ENCODE measurements at places on chromosomes 5 and 9.

DNA sequence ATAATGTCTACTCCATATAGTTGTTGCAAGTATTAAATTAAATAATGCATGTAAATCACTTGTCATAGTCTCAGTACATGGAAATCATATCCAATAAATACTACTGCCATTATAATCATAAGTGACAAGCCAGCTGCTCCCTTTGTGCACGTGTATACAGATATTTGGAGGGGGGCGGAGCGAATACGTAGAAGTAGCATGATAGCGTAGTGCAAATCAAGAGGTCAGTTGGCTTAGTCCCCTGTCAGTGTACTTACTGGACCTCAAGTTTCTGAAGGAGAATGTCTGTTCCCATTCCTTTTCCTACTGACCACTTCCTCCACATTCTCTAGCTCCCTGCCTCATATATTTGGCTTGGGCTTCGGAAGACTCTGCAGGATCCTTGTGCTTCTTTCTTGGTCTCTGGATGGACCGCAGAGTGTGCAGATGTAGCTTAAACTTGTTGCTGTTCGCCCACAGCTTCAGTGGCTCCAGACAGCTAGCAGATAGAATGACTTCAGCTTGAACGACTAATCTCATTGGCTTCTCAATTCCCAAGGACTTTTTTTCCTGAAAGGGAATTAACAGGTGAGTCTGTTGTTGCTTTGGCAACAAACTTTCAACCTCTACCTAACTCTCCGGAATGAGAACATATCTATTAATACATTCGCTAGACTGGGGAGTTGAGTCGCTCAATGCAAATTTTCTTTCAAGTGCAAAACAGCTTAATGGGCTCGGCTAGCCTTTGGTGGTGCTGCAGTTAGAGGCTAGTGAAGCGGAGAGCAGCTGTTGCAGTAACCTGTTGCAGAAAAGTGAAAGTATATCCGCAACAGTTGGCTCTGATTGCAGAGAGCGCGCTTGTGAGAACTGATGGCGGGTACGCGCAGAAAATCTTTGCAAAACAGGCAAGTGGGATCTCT is at the start of gene PCDHB1:
Gene PCDHB1 (plus strand): TSS at position 753 of the 899 bp plus-strand sequence. CDS start 97 bp downstream, at position 850.
- DNase-seq: no peak

DNA sequence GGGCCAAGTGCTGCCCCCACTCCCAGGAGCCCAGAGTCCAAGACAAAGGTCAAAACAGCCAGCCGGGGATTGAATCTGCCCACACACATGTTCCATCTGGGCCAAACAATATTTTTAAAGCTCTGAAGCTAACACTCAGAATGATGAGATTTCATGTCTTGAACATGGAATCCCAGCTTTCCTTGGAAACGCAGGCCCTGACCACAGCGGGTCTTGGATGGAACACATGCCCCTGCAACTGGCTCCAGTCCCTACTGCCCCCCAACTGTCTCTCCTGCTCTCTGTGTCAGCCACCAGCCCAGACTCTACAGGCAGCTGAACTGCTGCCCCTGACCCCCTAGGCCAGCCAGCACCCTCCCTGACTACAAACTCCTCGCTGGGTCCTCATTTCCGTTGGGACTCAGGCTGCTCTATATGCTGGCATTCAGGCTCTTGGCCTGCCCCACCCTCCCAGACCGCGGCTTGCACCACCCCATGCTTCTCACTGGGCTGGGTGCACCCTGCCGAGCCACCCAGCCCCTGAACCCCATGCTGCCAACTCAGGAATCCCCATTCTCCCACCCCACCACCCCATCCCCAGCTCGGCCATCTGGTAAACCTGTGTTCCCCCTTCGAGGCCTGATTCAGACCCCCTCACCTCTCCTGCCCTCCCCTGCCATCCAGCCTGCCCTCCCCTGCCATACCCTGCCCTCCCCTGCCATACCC is 71.7 kb downstream of the ADAMTS2 start:
- DNase-seq: no peak

DNA sequence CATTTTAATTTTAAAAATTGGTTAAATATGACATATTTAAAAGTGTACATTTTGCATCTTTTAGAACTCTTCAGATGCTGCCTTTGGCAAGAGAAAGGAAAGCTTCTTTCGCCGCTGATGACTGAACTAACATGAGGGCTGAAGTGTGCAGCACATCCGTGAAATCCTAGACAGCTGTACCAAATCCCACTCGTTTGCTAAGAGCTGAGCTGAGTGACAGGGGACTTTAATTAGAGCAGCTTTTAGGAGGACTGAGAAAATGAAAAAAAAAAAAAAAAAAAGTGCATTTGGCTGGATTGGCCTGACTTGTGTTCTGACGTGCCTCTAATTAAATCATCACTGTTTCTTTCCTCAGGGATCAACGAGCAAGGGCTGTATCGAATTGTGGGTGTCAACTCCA is 271.3 kb downstream of the ARHGAP26 start:
- DNase-seq: no peak

DNA sequence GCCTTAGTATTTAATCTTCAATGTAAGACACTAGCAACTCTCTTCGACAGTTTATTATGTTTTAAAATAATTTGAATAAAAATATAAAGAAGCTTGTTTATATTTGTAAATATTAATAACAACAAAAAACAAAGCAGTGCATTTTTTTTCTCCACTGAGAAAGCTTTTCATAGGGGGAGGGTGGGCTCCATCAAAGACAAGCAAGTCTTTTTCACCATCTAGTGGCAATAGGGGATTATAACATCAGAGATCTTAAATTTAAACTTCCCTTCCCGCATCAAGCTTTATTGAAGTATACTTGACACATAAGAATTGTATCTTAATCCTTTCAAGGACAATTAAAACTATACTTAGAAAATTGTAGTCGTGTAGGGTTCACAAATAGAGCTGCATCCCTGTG is 9.3 kb upstream of the OR13F1 start:
- DNase-seq: no peak

DNA sequence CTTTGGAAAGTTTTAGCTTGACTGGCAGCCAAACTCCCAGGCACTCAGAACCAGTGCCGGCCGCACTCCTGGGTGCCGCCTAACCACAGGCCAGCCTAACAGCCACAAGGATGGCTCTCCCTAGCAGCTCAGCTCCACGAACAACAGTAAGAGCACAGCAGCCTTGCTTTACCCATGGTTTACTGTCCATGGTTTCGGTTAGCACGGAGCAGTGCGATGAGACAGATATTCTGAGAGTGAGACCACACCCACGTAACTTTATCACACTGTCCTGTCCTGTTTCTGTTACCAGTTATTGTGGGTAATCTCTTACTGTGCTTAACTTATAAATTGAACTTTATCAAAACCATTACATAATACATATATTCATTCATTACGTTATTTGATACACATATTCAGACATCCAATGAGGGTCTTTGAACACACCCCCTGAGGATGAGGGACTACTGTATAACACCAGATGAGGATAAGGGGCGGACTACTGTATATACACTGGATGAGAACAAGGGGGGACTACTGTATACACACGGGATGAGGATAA is 12.4 kb downstream of the CLPTM1L start:
- no peak for DNase-seq

GRCh38 chr5:19917588-19918122 is 70.3 kb downstream of the CDH18 start:
- DNase-seq: no peak

All from HS-27A (cell line).